Ammon's horn (tissue), 1 donor: ENCODE measurements at places on chromosomes 13 and 19.

DNA sequence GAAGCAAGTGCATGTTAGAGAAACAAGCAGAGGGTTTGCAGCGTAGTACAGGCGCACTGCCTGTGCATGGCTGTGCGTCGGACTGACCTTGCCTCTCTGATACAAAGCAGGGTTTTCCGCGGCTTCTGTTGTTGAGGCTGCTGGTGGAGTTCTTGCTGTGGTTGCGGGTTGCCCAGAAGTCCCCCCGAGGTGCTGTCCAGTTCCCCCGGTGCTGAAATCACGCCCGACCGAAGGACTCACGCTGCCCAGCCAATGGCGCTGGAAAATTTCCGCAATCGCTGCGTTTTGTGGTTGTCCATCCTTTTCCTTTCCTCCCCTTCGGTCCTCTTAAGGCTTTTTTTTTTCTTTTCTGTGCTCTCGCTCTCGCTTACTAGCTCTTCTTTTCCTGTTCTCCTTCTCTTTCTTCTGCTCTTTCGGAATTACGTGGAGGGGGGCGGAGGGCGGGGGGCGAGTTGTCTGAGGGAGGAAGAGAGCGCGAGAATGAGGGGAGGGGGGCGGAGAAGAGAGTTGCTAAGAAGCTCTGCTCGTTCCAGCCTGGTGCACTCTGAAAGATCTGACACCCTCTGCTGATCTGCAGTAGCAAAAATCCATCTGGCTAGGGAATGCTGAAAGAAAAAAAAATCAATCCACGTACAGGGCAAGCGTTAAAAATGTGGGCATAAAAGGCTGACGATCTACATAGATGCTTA, at the start of gene SLITRK1:
SLITRK1 (minus strand) TSS at position 558 of the 689 bp plus-strand sequence. CDS start 967 bp downstream, outside the sequence.
- DNase-seq: peak; percentile 87

DNA sequence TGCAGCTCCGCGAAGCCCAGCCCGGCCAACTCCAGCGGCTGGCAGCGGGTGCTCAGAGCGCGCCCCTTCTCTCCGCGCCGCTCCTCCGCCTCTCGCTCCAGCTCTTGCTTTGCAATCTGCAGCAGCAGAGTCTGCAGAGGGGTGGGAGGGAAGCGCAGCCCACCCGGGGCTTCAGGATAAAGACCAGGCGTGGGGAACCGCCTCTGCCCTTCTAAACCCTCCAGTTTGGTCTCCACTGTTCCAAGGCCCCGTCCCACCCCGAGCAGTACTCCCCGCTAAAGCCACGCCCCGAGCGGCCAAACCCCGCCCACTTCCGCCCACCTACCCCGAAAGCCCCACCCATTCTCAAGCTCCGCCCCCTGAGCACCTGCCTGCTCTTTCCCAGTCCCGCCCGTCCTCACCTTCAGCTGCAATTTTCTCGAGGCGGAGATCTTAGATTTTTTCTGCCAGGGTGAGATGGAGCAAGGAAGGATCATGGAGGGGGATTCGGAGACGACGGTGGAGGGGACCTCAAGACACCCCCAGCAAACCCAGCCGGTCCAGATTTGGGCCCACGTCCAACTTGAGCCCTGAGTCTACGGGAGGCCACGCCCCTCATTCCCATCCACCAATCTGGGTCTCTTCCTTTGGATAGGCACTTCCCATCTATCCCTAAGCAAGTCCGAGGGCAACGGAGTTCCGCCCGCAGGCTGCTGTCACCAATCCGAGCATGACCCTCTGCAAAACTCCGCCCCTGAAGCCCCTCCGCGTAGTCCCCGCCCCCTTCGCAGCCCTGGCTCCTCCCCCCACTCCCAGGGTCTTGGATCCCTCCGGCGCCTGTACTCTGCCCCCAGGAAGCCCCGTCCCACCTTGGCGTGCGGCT, 1.1 kb downstream of the TNNI3 start:
- DNase-seq: no peak

- no peak for DNase-seq
These were observed 2.1 kb upstream of the PNMA8B start for GRCh38 chr19:46497773-46498172.

DNA sequence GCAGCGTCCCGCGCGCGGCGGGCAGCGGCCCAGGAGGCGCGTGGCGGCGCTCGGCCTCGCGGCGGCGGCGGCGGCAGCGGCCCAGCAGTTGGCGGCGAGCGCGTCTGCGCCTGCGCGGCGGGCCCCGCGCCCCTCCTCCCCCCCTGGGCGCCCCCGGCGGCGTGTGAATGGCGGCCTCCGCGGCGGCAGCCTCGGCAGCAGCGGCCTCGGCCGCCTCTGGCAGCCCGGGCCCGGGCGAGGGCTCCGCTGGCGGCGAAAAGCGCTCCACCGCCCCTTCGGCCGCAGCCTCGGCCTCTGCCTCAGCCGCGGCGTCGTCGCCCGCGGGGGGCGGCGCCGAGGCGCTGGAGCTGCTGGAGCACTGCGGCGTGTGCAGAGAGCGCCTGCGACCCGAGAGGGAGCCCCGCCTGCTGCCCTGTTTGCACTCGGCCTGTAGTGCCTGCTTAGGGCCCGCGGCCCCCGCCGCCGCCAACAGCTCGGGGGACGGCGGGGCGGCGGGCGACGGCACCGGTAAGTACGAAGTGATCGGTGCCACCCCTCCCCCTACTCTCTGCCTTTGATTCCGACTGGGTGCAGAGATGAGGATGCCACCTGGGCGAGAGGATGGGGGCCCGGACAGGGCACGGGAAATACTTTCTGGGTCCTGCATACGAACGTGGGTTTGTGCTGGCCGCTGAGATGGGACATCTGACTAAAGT, 874 bp downstream of the TRIM28 start:
- DNase-seq: no peak

DNA sequence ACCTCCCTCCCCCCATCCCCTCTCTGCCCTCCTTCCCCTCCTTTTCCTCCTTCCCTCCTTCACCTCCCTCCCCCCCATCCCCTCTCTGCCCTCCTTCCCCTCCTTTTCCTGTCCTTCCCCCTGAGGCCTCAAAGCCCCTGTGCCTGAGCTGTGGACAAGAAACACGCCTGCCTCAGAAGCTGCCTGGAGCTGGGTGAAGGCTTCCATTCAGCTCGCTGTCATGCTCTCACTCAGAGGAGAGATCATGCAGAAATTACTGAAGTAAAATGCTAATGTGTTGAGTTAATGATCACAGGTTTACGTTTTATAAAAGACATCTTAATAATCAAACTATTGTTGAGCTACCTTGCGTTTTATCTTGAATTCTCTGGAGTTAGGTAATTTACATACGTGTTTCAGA, 114.5 kb downstream of the ATP11A start:
- no peak for DNase-seq

DNA sequence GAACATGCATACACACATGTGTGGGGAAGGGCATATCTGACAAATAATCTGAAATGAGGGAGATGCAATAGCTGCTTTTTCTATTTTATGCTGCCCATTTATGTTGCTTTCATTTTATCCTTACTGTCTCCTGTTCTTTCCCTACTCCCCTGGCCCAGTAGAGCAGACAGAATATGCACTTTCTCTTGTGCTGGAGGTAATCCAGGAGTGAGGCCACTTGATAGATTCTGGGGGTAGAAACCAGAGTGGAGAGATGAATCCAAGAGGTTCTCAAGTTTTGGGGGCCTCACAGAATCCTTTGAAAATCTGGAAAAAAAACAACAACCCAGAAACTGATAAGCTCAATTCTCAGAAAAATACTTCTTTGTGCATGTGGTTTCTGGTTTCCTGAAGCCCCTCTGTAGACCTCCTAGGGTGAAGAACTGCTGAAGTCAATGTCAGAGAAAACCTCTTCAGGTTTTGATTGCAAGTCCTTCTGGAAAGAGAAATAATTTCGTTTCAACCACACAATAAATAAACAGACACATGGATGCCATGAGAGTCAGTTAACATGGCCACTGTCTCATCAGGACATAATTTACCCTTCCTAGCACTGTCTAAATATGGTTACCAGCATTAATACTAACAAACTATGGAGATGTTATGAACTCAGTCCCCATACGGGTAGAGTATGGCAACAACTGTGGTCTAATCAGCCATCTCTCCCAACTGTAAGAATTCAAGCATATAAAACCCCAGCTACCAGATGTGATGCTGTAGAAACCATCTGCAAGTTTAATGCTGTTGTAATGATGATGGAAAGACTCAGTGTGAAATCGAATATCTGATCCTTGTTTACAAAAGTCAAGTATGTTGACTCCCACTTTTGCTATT, 355.6 kb downstream of the SLC7A1 start:
- no peak for DNase-seq

DNA sequence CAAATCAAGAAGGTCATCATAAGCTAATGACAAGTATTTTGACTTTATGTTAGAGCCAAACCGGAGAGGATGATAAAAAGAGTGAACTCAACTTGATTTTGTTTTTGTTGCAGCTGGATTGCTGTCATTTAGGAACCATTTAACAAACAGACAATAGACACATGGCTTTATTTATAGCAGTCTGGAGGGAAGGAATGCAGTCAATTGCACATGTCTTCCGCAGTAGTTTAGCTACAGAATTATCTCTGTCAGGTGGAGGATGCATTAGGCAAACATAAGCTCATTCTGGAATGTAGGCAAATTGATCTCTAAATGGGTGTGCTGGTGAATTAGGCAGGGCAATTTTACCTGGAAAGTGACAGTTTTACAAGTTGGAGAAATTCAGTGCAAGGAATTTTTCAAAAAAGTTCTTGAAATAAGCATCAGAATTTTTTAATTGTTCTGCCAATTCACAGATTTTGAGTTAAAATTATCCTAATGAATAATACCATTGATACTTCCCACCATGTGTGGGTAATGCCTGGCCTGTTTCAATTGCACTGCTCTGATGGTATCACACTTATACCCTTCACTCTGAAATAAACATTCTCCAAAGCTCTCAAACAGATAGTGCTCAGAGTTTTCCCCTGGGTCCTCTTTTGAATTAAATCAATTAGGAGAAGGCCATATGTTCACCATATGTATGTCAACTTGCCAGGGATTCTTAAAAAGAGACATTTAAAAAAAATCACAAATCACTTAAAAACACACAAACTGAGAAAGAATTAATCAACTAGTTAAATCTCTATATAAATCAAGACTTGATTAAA, 318.3 kb downstream of the NDFIP2 start:
- no peak for DNase-seq

- no peak for DNase-seq
These were observed 56.7 kb upstream of the WASF3 start for GRCh38 chr13:26500618-26501320.

- no peak for DNase-seq
These were observed 1459.3 kb downstream of the UQCRFS1 start for GRCh38 chr19:27753622-27754021.

GRCh38 chr13:89852570-89852969, 1494.9 kb upstream of the MIR17HG start:
- no peak for DNase-seq

DNA sequence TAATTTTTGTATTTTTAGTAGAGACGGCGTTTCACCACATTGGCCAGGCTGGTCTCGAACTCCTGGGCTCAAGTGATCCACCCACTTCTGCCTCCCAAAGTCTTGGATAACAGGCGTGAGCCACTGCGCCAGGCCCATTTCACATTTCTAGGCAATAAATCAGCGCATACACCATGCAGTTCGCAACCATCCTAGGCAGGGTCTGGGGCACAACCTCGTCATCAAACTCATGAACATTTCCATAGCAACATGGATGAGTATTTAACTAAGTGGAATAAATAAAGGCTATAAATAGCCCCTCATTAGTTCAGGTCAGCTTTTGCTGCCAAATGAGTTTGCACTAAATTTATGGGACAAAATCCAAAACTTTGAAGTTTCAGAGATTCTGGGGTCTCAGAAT, 8.2 kb downstream of the MEIS3 start:
- no peak for DNase-seq

- DNase-seq: no peak
These were observed 9.0 kb upstream of the THSD1 start for GRCh38 chr13:52414963-52415362.

GRCh38 chr19:6794686-6795431, 22.4 kb downstream of the VAV1 start:
- no peak for DNase-seq

DNA sequence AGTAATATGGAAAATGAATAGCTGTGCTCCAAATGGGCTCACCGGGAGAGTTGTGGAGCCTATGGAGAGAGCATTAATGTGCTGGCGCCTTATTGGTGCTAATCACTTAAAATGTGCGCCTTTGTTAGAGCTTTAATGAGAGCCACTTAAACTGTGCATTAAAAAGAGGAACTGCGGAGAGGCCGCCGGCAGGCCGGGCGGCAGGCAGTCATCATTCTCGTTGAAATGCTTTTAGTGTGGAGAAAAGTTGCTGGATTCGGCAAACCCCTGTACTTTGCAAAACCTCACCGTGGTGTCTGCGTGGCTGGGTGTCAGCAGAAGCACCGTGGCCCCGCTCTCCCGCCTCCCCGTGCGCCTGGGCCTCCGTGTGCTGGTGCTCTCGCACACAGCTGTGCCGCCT, 105.5 kb downstream of the KDM4B start:
- DNase-seq: no peak

DNA sequence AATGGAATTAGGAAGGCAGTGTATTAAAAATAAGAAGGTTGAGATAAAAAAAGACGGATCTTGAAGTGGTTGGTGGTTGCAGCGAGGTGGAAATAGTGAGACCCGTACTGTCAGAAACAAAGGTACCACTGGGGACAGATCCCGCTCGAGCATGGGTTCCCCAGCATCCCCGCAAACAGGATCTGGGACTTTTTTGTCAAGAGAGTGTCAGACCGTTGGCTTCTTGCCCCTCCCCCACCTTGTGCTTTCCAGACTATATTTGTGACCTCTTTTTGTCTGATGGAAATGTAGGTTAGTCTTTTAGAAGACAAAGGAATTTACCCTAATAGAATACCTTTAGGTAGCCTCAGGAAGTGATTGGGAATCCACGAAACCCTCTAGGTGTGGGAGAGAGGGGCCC, 4.2 kb downstream of the GATAD2A start:
- DNase-seq: no peak

DNA sequence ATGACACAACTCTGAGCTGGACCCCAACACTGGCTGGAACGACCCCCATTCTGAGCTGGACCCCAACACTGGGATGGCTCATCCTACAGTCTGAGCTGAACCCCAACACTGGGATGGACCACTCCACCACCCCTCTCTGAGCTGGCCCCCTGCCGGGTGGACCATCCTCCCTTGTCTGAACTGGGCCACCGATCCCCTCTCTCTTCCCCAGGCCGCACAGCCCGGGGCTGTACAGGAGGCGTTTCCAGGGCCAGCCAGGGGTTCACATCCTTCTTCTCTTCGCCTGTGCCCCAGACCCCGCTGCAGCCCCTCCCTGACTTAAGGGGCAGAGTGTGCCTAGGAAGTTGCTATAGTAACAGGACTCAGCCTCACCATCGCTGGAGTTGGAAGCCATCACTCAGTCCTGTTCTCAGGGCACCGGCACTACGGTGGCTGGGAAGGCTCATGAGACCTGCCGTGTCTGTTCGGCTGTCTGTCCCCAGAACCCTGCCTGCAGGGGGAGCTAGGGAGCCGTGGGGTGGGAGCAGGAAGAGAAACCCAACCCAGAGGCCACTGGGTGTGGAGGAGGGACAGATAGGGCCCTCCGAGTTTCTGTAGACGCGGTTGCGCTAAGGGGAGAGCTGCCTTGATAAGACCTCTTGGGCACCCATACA, 3.7 kb downstream of the PRKACA start:
- no peak for DNase-seq

GRCh38 chr13:99418103-99418842, 83.0 kb upstream of the TM9SF2 start:
- DNase-seq: no peak
